Upper lobe of left lung (tissue), 6 donors: ENCODE measurements at places on chromosomes 13 and 19. TPM values are rescaled to one million over a fixed set of nuclear protein-coding genes. Genes with fewer than 3 reads are reported as not detected.
A peak's percentile ranks its signal among the peaks of the same experiment; 100 is the strongest.

DNA sequence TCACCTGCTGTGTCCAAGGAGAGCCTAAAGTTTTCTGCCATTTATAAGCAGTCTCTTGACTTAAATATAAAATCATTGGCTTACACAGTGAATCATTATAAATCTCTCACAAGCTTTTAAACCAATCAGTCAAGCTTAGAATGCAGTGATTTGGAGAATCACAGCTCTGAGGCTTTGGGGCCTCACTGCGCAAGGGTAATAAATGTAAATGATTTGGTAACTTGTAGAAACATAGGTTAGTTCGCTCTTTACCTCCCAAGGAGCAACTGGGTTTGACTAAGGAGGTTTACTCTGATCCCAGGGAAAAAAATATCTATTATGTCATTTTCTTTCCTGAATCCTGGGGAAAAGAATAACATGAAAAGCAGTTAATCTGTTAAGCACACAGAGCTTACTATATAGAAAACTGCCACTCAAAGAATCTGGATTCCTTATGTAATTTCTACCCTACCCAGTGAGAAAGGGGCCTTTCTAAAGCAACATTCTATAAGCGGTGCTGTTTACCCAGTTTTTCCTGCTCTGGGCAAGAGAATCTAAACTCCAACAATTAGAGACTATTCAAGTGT lies 128.2 kb downstream of the MZT1 start:
- DNase-seq, result no peak

DNA sequence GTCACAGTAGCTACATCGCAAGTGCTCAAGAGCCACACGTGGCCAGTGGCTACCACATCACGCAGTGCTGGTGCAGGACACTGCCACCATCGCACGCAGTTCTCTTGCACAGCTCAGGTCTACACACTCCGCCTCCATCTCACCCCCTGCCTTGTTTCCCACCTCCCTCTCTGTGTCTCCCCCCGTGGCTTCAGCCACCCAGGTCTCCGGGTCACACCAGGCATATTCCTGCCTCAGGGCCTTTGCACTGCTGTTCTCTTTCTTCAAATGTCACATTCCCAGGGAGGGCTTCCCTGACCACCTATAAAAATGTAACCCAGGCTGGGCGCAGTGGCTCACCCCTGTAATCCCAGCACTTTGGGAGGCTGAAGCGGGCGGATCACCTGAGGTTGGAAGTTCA lies 10.6 kb downstream of the CCDC8 start:
- no peak for DNase-seq

DNA sequence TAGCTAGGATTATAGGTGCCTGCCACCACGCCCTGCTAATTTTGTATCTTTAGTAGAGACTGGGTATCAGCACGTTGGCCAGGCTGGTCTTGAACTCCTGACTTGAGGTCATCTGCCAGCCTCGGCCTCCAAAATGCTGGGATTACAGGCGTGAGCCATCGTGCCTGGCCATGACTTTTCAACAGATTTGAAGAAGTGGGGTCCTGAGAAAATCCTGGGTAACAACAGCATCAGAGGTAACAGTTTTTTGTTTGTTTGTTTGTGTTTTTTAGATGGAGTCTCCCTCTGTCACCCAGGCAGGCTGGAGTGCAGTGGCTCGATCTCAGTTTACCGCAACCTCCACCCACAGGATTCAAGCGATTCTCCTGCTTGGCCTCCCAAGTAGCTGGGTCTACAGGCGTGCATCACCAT lies 3.7 kb downstream of the JUNB start:
- DNase-seq, result no peak

- DNase-seq, result peak; percentile 54
These were observed 2.5 kb upstream of the PDX1 start for GRCh38 chr13:27917121-27917947.

TEX101 gene
- total RNA-seq, result not detected

DKKL1 gene
- not detected for total RNA-seq

FSD1 gene
- total RNA-seq, result 0.64 TPM

COL4A1 gene
- 81.7 TPM for total RNA-seq

KLK13 gene
- total RNA-seq, result 3.2 TPM
